ENCODE measurements at places on chromosomes 3 and 15. TPM values are rescaled to one million over a fixed set of nuclear protein-coding genes. Genes with fewer than 3 reads are reported as not detected.

The ALDH1A3 gene
- total RNA-seq, result not detected

The C3orf20 gene
- 0.51 TPM for total RNA-seq

The SERPINI1 gene
- 3.7 TPM for total RNA-seq

The SLC24A5 gene
- not detected for total RNA-seq

The ATP13A5 gene
- total RNA-seq, result not detected

- DNase-seq, result no peak
- H3K27ac ChIP-seq, result no peak overlapping the region
- H3K4me3 ChIP-seq, result no peak overlapping the region
- no peaks in the 10 kb centered on the region for H3K4me1 ChIP-seq
- H3K36me3 ChIP-seq, result no peaks in the 10 kb centered on the region
These were observed 335.0 kb upstream of the CTNNB1 start for GRCh38 chr3:40864146-40864782.

GRCh38 chr3:63927422-63928280 lies 15.5 kb upstream of the SCAANT1 start:
- no peaks in the 10 kb centered on the region for H3K27me3 ChIP-seq
- H3K4me3 ChIP-seq, result no peak overlapping the region
- peaks cover 7% of the 10 kb centered on the region for H3K4me1 ChIP-seq
- peaks cover 17% of the 10 kb centered on the region for H3K36me3 ChIP-seq

DNA sequence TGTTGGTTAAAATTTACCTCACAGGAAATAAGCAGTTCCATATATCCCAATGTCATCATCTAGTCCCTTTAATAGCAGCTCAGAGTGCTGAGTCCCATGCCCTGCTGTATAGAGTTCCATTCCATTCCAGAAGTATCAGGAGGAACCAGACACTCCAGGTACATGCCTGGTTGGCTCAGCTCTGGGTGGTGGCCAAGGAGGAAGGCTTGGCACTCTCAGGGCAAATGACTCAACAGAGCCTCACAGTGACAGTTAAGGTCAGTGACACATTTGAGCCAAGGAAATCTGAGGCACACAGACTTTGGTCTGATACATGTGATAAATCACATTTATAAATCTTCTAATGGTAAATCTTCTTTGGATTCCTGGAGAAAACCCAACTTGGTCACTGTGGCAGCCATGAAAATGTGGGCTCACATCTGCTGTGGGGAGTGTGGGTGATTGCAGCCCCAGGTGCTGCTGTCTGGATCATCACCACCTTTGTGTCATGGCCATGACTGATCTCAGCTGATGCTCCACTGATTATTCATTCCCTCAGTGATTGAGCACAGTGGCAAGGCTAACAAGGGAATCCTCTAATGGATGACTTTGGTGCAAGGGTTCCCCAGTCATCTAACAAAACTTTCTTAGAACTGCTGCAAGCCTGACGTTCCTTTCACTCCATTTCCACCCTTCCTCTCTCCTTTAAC lies 9.3 kb downstream of the HHLA2 start:
- DNase-seq, result no peak
- no peak overlapping the region for H3K4me3 ChIP-seq

- peaks cover 31% of the 10 kb centered on the region for H3K4me1 ChIP-seq
- peak; percentile 48 for DNase-seq
- no peaks in the 10 kb centered on the region for H3K36me3 ChIP-seq
- peak overlapping the region; percentile 90 for H3K4me3 ChIP-seq
- no peak overlapping the region for H3K27ac ChIP-seq
These were observed 40.8 kb downstream of the CHST14 start for GRCh38 chr15:40511472-40512133.
